NCI-H1930 (cell line): ENCODE measurements at places on chromosomes 5 and 9.

DNA sequence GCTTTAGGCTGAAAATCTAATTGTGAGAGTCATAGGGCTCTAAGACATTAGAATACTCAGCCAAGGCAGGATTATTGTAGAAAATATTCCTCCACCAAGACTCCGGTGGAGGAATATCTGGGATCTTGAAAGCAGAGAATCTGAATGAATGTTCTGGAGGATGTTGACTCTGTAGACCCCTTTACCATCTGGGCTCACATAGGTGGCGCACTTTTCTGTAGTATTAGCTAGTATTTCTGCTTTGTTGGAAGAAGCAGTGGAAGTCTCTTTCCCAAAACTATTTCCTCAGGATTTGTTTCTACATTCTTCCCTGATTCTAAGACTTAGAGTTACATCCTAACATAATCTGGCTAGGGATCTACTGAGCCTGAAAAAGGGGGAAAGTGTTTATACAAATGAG, 752.4 kb upstream of the SEMA6A start:
- no peak for DNase-seq

DNA sequence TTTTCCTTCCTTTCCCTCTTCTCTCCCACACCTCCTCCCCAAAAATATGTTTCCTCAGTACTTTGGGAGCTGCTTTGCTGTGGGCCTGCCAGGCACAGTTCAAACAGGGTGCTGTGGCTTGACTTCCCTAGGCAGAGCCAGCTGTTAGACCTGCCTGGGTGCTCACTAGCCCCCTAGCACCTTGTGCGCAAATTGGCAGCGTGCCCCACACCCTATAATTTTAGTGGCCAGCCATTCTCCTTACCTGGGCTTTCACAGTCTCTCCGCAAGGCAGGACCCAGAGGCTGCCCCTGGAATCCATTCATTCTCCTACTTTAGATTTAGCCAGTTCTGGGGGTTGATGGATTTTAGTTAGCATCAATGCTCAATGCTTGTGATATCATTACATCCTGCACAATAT, 72.3 kb downstream of the ANGPTL2 start:
- no peak for DNase-seq

- DNase-seq = no peak
These were observed 98.0 kb downstream of the PLPPR1 start for GRCh38 chr9:101126556-101126955.

DNA sequence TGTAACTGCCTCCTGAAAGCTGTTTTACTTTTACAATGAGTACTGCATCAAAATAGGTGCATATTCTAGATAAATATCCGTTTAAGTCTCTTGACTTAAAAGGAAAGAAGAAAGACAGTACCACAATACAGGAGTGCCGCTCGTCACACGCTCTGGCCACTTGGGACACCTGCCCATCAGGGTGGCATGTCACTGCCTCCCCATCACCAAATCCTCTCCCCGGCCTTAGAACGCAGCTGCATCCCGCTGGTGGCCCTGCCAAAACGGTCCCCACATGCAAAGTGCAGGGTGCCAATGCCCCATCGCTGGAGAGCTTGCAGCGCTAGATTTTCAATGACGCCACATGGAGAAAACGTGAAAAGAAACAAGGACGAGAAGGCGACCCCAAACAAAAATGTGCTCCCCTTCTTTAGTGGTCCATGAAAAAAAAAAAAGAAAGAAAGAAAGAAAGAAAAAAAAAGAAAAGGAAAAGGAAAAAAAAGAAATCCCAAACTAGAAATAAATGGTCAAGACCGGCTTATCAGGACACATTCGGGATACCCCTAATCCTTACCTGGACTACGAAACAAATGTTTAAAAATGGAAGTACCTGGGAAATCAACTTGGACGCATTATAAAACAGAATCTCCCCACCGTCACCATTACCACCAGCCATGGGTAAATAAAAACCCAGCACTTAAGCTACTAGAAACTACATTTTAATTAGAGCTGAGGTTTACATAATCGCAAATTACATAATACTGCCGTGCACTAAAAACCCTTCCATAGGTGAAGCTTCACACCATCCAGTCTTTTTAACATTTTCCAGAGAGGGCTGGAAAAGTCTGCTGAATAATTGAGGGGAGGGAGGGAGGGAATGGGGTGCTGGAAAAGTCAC, 1.0 kb downstream of the ANKH start:
- no peak for DNase-seq

- DNase-seq = no peak
These were observed 1.7 kb downstream of the IFNA10 start for GRCh38 chr9:21205204-21205603.

DNA sequence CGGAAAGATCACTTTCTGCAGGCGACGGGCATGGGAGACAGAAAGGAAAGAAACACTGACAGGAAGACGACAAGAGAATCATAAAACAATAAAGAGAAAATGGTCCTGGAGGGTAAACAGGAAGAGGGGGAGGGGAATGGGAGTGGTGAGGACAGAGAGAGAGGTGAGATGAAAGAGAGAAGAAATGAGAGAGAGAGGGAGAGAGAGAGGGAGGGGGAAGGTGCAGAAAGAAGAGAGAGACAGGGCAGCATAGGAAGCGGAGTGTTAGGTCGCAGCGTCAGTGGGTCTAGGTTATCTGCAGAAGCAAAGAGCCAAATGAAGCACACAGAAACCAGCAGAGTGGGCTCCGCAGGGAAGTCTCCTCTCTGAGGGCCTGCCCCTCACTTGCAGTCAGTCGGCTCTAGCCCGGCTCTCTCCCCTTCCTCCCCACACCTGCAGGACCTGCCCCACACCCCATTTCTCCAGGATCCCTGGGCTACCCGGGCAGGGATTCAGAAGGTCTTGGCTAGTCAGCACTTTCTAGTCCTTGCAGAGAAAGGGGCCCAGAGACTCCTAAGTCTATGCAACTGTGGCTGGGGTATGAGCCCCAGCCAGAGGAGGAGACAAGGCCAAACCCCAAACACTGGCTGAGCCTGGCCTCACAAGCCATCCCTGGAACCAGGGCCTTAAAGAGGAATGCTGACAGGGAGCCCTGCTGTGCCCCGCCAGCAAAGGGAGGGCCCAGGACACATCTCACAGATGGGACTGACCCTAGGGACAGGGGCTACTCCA, 29.7 kb upstream of the MEIKIN start:
- DNase-seq = no peak

DNA sequence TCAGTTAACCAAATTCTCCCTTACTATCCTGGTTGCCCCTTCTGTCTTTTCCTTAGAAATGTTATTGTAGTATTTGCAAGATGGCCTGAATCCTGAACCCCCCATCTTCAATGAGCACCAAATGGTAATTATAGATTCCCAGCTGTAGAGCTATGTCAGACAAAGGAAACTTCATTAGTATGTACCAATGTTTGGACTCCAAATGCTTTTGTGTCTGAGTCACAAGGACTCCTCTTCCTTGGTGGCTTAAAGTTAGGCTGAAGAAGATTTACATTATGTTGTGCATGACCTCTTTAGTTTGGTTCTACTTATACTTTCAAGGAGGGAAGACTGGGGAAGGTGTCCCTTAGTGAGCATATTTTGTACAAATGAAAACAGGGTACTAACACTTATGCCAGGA, 105.9 kb upstream of the CDKN2B start:
- no peak for DNase-seq

GRCh38 chr9:128116104-128117083, 11.1 kb downstream of the PTGES2 start:
- no peak for DNase-seq

- DNase-seq = no peak
These were observed 21.9 kb downstream of the ASTN2 start for GRCh38 chr9:117392992-117393391.

- no peak for DNase-seq
These were observed 125.4 kb upstream of the PTCH1 start for GRCh38 chr9:95642189-95642588.
